Amygdala (tissue), 56 donors: ENCODE measurements at places on chromosomes 4 and X.

GRCh38 chr4:60544981-60545380, 655.1 kb upstream of the ADGRL3 start:
- DNase-seq = no peak

GRCh38 chrX:99117011-99117410, 1293.1 kb downstream of the PCDH19 start:
- DNase-seq = no peak

DNA sequence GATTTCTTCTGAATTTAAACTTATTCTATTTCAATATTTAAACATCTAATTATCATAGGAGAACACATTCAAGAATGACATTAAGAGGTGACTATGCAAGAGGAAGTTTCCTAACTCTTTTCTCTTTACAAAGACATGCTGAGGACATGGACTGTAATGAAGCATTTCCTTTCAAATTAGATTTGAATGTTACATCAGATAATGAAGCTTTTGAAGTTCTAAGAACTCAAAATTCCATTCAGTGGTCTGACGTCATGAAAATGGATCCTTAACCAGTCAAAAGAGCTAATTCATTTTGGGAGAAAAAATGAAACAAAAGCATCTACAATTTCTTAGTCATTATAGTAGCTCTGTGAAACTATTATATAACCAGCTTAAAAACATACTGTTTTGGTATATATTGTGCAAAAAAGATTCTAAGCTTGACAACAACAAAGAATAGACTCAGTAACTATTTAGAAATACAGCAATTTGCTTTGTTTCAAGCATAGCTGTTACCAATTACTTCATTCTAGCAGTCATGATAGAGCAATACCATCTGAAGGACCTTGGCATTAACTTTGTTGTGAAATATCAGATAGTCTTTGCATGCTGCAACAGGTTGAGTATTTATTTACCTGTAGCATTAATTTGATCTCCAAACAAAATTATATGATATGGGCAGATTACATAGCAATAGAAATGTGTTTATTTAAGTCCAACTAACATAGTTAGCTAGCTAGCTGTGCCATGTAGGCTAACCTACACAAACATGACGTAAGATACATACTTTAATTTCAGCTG, 13.7 kb upstream of the DTHD1 start:
- DNase-seq = no peak

- DNase-seq = no peak
These were observed 152.7 kb downstream of the FSTL5 start for GRCh38 chr4:162011089-162011488.

DNA sequence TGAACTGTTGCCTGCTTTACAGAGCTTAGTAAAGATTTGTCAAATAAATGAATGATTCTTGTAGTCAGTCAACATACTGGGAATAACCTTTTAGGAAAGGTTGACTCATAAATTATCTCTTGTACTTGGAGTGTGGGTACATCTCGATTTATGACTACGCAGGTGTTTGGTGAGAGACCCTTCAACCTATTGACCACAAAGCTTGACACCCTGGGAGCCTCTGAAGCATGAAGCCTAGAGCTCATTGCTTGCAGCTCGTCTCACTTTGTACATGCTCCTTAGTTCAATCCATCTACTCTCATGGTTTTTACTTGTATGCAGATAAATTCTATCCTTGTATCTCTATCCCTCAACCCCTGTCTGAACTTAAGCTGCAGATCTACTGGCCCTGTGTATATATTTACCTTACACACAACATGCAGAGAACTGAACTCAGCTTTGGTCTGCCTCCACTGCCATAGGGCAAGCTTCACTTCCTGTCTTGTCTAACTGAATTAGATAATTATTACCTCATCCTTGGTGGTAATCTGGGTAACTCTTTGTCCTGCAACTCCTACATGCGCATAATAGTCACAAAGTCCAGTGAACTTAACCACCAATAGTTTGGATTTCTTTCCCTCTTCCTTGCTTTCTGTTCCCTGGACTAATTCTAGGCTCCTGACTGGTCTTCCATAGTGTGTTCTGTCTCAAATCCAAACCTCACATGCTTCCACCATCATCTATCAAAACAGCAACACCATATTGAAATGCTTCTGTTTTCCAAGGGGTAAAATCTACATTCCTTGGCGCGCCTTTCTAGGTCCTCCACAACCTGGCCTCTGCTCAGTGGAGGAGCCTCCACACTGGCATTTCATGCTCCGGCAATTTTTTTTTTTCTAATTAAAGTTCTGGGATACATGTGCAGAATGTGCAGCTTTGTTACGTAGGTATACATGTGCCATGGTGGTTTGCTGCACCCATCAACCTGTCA, 32.2 kb upstream of the FAT1 start:
- no peak for DNase-seq

DNA sequence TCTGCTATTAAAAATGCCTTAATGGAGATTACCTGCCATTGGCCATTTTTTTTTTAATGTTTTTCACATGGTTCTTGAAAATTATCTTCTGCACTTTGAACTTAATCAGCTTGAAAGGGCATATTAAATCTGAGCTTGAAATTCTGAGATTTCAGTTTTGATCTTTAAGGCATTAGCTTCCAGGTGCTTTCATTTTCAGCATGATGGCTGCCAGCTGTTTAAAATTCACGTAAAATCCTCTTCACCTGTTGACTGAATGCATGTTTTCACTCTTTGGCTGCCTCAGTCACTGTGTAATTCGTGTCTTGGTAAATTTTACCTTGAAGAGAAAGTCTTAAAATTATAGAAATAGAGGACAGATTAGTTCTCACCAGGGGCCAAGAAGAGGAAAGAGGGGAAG, 39.6 kb downstream of the SMAD1 start:
- DNase-seq = no peak

- DNase-seq = no peak
These were observed 15.8 kb upstream of the RGS12 start for GRCh38 chr4:3276986-3277385.

- no peak for DNase-seq
These were observed 55.8 kb downstream of the BCOR start for GRCh38 chrX:40041915-40042314.

DNA sequence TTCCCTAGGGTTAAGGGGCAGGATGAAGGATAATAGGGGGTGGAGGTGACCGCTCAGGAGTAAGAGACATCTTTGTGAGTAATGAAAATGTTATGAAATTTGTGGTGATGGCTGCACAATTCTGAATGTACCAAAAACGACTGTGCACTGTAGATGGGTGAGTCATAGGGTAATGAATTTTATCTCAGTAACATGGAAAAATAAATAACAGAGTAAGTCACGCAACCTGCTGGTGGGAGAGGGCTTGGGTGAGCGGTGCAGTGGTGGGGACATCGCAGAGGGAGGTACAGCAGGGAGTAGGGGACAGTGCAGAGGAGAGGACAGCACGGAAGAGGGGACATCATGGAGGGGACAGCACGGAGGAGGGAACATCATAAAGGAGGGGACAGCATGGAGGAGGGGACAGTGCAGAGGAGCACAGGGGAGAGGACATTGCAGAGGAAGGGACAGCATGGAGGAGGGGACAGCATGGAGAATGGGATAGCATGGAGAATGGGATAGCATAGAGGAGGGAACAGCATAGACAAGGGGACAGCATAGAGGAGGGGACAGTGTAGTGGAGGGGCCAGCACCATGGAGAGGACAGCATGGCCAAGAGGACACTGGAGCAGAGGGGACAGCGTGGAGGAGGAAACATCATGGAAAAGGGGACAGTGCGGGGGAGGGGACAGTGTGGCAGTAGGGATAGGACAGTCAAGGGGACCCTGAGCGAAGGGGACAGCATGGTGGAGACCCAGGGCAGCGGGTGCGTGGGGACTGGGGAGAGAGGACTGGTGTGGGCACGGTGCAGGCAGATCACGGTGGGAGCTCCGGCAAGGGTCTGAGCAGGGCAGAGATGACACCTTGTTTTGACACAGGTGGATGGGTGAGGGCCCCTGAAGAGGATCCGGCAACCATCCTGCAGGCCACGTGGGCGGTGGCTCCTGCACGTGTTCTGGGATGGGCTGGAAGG, 68.5 kb upstream of the MXD4 start:
- no peak for DNase-seq

DNA sequence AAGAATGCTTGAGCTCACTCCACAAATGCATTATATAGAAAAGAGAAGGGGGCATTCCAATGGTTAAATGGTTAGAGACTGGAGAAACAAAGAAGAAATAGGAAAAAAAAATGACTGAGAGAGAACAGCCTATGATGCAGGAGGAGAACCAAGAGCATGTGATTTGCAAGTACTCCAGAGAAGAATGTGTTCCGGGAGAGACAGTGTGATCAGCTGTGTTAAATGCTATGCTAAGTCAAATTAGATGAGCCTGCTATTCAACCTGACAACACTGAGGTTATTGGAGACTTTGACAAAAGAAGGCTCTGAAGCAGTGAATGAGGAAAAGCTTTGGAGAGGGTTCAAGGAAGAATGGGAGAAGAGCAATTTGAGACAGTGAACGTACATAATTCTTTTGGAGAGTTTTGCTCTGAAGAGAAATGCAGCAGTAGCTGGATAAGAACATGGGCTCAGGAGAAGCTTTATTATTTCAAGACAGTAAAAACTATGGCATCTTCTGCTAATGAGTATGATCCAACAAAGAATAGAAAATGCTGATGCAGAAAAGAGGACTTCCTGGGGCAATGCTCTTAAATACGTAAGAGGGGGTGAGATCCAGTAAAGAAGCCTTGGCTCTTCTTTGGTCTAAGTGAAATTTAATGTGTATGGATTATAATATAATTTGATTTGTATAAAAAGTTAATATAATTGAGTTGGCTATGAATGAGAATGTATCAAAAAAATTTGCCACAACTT, 66.3 kb downstream of the PPP3CA start:
- no peak for DNase-seq

GRCh38 chr4:145566086-145566708, 53.0 kb upstream of the MMAA start:
- no peak for DNase-seq

DNA sequence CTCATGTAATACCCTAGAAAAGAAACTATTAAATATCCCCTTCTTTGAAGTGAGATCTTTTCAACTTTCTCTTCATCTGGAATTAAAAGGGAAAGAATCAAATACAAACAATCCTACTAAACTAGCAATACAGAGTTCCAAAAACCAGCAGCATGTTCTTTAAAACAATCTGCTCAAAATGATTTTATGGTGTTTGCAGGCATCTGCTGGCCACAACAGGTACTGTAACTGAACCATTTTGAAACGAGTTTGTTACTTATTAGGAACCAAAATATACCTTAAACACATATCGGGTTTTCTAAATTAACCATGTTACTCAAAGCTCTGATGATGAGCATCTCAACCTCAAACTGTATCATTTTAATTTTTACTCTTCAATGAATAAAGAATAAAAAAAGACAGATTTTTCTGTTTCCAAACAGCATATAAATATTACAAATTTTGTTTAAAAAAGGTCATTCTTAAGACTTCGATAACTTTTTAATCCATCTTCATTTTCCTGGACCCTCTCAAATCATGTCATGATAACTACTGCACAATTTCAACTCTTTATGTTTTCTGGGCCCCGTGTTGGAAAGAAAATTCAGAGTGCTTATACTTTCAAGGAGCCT, 56.5 kb downstream of the ARAP2 start:
- no peak for DNase-seq

GRCh38 chr4:144627663-144628076, 18.3 kb upstream of the HHIP start:
- no peak for DNase-seq

DNA sequence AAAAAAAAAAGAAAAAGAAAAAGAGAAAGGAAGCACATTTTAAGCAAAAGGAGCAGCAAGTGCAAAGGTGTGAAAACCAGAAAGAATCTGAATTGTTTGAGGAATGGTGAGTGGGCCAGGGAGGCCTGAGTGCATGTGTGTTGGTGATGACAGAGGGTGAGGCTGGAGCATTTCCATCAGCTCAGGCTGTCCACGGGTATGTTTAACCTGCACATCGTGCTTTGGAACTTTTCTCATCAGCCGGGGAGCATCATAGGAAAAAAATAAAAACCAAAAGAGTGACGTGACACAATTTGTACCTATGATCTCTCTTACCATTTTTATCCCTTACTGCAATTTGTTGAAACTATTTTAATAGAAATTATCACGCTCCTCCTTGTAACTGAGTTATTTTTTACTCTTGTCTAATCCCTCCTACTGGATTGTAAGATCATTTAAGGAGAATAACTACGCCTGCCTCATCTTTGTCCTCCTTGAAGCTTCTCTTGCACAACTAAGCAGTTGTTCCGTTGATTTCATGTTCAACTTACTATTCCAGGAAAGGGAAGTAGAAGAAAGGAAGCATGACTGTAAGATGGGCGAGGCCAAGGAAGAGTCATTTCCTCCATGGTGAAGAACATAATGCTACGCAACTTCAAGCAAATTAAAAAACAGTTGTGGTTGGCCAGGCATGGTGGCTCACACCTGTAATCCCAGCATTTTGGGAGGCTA, 7.0 kb downstream of the PALLD start:
- no peak for DNase-seq

DNA sequence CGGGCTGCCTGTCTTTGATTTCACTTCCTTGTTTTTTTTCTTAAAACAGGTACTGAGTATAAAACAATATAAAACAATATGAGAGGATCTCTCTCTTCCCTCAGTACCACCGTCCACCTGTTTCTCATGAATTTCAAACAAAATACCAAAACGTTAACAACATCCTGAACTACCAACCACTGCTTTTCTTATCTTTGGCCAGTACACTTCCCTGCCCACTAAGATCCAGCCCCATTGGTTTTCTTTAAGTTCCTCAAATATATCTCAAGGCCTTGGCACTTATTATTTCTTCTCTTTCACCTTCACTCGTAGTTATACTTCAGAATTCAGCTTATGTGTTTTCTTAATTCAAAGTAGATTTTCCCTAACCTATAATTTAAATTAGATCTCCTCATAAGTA, 370.2 kb upstream of the GRIA3 start:
- no peak for DNase-seq

DNA sequence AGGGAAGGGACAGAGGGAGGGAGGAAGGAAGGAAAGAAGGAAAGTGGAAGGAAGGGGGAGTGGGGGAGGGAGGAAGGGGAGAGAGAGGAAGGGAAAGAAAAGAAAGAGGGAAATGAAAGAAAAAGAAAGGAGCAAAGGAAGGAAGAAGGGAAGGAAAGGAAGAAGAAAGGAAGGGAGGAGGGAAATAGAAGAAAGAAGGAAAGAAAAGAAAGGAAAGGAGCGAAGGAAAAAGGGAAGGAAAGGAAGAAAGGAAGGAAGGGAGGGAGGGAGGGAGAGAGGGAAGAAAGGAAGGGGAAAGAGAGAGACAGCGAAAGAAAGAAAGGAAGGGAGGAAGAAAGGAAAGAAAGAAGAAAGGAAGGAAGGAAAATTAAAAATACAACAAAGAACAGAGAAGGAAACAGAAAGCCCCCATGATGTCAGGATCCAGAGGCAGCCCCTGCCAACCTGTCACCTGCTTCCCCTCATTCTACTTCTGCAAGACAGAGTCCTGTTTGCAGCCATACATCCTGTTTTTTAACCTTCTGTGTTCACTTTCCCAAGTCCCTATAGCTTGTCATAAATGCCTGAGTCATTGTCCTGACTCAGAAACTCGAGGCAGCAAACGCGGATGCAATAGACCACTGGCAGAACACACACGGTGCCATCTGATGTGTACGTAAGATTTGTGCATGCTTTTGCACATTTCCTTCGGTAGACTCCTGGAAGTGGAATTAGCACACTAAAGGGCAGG, 77.0 kb upstream of the C4orf50 start:
- no peak for DNase-seq
